ENCODE measurements at places on chromosomes 3 and 15. TPM values are rescaled to one million over a fixed set of nuclear protein-coding genes. Genes with fewer than 3 reads are reported as not detected.

GRCh38 chr3:186452517-186452916, 90.5 kb upstream of the DGKG start:
- H3K4me3 ChIP-seq, result no peak overlapping the region
- H3K27me3 ChIP-seq, result peaks cover 3% of the 10 kb centered on the region
- DNase-seq, result no peak
- H3K36me3 ChIP-seq, result no peaks in the 10 kb centered on the region
- H3K4me1 ChIP-seq, result no peaks in the 10 kb centered on the region
- H3K27ac ChIP-seq, result no peak overlapping the region

Gene CPLX3
- not detected for total RNA-seq

GRCh38 chr3:33173103-33173502, 45.5 kb downstream of the SUSD5 start:
- peaks cover 9% of the 10 kb centered on the region for H3K4me1 ChIP-seq
- no peak for DNase-seq
- H3K27ac ChIP-seq, result no peak overlapping the region
- H3K36me3 ChIP-seq, result peaks cover 3% of the 10 kb centered on the region
- H3K27me3 ChIP-seq, result peaks cover 3% of the 10 kb centered on the region

DNA sequence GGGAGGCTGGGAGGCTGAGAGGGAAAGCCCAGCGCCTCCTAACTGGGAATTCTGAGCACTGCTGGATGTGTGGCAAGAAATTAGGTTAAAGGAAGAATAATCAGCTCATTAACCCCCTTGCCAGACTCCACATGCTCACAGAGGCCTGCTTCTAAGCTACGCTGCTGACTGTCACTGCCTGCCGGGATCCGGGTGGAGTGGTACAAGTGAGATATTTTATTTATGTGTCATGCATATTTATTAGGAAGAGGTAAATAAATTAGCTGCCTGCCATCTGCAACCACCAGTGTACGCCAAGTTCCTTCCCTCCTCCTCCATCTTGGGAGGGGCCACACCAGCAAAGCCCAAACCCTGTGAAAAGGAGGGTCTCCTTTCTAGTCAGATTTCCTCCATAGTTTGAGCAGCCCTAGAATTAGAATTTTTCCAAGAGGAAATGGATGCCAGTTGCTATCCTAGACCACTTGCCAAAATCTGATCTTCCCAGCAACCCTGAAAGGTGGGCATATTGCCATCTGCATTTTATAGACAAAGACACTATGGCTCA, 43.5 kb upstream of the GRIP2 start:
- H3K36me3 ChIP-seq, result no peaks in the 10 kb centered on the region
- no peak overlapping the region for H3K4me3 ChIP-seq
- H3K27ac ChIP-seq, result no peak overlapping the region

Gene FGF12
- total RNA-seq, result 19.1 TPM

DNA sequence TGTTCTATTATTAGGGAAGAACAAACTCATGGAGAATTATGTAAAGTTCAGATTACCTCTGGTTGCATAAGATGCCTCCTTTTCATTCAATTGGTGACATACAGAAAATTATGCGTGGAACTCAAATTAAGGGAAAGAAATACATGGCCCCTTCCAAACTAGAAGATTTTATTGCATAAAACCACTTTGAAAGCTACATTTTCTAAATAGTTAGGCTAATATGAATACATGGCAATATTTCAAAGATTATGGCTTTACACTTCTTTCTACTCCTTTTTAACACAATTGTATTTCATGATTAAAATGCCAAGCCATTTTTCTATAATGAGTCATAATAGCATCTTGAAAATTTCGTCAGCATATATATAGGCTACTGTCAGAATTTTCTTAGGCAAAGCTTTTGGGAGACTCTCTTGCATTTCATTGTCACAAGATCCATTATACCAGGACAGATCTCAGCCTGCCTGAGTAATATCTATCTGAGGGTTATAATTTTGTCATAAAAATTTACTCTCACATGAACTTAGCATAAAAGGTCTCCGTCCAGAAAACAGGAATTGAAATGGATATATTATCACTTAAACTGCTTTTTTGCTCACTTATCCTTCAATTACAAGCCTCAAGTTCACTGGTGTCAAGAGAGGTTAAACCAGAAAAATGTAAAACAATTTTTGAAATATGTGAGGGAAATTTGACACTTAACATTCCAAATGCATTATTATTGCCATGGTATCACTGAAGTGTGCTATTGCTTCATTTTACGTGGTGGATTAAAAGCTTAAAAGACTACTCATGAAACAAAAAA, 37.1 kb downstream of the CPA3 start:
- no peaks in the 10 kb centered on the region for H3K4me1 ChIP-seq
- no peak overlapping the region for H3K4me3 ChIP-seq
- no peak for DNase-seq

GRCh38 chr3:16216373-16216935, 42.0 kb downstream of the GALNT15 start:
- no peak for DNase-seq
- no peak overlapping the region for H3K4me3 ChIP-seq
- H3K36me3 ChIP-seq, result no peaks in the 10 kb centered on the region
- no peaks in the 10 kb centered on the region for H3K4me1 ChIP-seq

Data from endothelial cell (in vitro differentiated cells).